ENCODE measurements at places on chromosomes 12 and 14.

- DNase-seq, result no peak
Observed at GRCh38 chr12:27437839-27438238, 8.7 kb upstream of the SMCO2 start.

DNA sequence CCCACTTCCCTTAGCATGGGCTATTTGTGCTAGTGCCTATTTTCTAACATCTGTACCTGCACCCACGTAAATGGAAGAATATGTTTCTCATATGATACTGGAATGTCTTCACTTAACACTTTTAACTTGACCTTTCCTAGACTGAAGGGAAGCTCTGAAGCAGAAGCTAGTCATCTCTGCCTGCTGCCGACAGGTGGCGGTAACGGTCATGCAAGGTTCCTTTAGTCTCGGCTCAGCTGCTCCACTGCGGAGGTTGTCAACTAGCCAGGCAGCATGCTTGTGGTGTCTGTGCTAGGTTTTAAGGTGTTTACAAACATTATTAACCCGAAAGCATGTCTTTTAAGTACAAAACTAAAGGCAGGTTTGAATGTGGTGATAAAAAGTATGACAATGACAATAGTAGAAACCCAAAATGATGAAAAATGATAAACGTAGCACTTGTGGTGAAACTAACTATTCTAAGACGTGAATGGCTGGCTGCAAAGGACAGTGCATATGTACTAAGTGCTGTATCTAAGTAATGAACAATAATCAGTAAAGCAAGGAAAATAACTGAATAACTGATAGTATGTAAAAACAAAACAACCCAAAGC lies 117.2 kb downstream of the GRIN2B start:
- peak; percentile 58 for DNase-seq

DNA sequence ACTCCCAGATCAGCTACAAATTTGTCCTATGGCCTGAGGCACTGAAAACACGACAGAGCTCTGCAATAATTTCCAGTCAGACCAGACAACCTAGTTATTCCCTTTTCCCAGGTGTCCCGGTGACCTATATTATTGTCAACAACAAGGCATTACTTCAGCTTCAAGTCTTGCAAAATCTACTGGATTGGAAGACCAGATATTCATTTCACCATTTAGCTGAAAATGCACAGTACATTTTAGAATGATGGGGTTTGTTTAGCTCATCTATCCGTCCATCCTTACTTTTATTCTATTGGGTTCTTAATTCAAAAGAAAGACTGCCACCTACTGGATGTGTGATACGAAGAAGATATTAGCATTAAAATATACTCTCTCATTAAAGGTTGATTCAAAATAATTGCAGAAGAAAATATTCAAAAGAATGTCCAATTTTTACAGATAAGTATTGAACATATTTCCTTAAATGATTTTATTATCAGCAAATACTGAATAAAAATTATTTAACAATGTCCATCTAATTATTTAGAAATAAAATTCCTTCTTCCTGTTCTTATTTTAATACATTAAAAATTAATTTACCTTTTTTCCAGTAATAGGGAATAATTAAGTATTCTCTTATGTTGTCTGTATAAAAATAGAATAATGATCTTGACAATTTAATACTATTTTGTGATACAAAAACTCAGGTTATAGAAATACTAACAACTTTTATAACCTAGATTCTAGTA lies 244.9 kb upstream of the LRIG3 start:
- peak; percentile 11 for DNase-seq

- peak; percentile 13 for DNase-seq
Observed at GRCh38 chr14:87944987-87945604, 47.9 kb downstream of the GALC start.

- DNase-seq, result peak; percentile 46
Observed at GRCh38 chr12:47742253-47742825, 16.3 kb downstream of the RAPGEF3 start.

GRCh38 chr14:31037709-31038221 lies 11.6 kb upstream of the STRN3 start:
- no peak for DNase-seq

- peak; percentile 55 for DNase-seq
Observed at GRCh38 chr14:74302152-74302628, 544 bp downstream of the ABCD4 start.

GRCh38 chr12:1844223-1844622 lies 23.9 kb downstream of the LRTM2 start:
- no peak for DNase-seq

DNA sequence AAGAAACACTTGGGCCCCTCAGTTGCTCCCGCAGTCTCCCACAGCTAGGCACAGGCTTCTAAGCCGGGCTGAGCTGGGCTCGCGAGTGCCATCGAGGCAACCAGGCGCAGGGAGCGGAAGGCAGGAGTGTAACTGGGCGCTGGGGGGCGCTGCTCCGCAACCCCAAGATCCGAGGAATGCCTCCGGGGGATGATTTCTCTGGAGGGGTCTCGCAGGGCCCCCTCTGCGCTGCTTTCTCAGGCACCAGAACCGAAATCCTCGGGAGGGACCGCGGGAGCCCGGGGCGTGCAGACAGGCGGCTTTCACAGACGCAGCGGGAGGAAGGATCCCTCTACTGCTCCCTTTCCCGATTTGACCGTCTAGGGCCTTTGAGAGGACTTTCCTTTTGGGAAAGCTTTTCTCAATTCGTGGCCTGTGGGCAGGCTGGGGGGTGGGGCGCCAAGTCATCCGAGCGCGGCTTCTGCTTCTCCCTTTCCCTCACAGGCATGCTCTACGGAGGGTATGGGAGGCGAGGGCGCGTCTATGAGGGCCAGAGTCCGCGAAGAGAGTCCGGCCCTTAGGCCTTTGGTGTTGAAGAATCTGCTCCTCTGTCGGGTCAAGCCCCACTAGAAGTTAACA lies 4.3 kb upstream of the NKX2-1 start:
- no peak for DNase-seq

GRCh38 chr12:6961278-6961694 lies 9.2 kb downstream of the PHB2 start:
- DNase-seq, result peak; percentile 45

DNA sequence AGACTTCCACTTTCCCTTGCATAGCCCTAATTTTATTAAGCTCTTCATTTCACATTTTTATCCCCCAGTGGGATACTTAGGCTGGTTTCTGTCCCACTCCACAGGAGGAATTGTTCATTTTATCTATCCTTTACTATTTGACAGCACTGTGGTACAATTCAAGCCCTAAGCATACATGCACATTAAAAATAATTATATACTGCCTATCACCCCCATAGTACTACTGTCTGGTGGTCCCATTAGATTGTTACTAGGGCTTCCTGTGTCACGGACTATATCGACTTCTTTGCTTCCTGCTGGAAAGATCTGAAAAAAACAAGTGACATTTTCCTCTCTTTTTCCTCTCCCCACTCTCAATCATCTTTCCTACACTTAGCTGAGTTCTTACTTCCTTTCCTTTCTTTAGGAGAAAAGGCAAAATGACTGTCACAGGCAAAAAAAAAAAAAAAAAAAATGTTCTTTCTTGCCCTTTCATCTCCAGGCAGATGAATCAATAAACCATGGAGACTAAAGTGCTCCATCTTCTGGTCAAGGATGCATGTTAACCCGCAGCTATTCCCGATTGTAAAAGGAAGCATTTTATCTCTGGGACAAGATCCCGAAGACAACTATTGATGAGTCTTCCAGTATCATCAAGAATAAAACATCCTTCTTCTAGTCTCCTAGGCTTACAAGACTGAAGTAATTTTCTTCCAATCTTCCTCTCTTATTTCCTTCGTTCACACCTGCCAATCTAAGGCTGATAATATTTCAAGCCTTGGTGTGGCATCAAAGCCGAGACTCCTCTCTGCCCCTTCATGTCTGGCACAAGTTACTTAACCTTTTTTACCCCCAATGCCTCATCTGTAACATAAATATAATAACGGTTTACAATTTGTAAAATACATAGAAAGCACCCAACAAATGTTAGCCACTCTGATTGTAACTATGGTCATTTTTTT lies 94.4 kb upstream of the PLEKHG7 start:
- DNase-seq, result peak; percentile 32

DNA sequence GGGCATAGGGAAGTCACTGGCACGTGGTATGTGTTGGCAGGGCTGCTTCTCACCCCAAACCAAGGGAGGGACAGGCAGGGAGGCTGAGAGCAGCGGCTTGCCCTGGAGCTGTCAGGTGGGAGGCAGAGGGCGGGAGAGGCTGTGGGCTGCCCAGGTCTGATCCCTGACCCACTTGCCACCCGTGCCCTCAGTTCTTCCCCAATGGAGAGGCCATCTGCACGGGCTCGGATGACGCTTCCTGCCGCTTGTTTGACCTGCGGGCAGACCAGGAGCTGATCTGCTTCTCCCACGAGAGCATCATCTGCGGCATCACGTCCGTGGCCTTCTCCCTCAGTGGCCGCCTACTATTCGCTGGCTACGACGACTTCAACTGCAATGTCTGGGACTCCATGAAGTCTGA lies 4.7 kb downstream of the GNB3 start:
- DNase-seq, result no peak
